Stimulated activated CD4-positive, alpha-beta T cell treated with anti-CD3 and anti-CD28 coated beads, Interleukin-2, amount 100 ng/mL, for 4 hours (primary cell): ENCODE measurements at places on chromosomes 16 and 17.

DNA sequence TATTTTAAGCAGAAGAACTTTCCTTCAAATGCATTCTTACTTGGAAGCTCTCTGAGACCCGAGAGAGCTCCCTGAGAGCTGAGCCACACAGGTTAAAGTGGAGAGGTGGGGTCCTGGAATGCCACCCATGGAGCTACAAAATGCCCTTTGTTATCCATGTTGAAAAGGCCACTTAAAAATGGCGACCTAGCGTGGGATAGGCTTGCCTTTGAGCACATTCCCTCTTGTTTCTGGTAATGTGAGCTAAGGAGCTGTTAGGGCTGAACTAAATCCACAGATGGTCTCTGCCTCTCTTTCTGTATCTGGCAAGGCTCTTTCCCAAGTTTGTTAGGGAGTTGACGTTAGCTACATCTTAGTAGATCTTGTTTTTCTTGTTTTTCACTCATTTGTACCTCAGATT is 171.6 kb downstream of the SNX29 start:
- no peak for DNase-seq

DNA sequence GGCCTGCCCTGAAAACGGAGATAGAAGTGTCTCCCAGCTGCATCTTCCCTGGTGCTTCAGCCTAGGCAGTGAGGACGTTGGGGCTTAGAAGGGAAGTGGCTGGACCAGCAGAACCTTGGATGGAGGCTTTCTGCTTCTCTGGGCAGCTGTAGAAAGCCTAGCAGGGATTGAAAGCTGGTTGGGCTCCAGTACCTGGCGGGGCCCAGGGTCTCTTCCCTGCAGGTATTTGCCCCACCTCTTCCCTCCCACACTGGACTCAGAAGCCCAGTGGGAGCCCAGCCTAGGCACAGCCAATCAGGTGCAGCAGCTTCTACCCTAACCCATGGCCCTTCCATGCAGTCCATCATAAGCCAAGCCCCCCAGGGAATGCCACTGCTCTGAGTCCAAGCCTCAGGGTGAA is 190.3 kb upstream of the IRX6 start:
- no peak for DNase-seq

DNA sequence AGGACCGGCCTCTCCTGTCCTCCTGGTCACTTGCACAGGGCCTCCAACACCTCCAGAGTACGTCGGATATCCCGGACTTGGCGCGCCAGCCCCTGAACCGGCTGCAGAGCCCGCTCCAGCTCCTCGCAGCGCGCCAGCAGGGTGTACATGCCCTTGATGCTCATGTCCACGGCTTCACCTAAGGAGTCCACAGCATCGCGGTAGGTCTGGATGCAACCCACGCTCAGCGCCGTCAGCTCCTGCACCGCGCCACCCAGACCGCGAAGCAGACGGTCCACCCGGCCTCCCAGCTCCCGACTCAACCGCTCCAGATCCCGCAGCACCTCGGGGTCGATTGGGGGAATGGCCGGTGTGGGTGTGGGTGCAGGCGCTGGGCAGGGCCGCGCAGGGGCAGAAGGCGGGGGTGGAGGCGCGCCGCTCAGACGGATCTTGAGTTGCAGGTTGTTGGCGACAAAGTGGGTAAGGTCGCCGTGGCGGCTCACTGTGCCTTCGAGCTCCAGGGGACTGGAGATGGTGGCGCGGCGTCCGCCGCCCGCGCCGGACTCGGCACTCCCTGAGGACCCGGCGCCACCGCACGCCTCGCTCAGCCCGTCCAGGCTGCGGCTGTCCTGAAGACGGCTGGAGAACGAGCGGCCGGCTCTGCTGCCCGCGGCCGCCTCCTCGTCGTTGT is 804 bp downstream of the BORCS6 start:
- no peak for DNase-seq

DNA sequence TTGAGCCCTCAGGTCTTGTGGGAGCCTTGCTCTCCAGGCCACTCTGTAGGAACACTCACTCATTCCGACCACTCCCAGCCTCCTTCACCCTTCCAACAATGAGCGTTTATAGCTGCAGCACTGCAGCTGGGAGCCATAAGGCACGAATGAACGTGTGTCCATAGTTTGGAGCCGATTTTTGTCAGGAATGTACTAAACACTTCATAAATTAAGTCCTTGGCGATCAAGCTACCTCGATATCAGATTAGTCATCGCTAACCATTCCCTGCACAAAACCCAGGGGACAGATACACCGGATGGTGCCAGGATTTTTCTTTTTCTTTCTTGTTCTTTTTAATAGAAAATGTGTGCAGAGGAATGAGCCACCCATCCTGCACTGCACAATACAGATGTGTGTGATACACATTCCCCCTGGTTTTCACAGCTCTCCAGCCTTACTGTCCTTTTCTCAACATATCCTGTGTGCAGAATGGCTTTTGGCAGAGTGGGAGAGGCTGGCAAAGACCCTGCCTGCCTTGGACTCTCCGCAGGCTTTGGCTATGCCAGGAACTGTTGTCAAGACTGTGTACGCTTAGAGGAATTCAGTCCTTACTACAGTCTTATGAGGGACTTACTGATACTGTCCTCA is 68.4 kb upstream of the ELAC2 start:
- no peak for DNase-seq
